ENCODE measurements at places on chromosomes 16 and 17.

DNA sequence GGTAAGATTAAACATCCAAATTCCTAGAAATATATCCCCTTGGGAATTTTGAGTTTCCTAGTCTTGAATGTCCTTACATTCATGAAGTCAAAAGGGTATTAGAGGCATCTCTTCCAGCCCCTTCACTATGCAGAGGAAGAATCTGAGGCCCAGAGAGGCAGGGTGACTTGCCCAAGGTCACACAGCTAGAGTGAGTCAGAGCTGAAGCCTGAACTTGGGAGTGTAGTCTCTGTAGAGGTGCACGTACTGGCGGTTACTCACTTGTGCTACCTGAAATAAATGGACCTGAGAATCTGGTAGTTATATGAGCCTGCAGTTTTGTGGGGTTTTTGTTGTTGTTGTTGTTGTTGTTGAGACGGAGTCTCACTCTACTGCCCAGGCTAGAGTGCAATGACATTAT lies 164.0 kb downstream of the XYLT1 start:
- DNase-seq: no peak

DNA sequence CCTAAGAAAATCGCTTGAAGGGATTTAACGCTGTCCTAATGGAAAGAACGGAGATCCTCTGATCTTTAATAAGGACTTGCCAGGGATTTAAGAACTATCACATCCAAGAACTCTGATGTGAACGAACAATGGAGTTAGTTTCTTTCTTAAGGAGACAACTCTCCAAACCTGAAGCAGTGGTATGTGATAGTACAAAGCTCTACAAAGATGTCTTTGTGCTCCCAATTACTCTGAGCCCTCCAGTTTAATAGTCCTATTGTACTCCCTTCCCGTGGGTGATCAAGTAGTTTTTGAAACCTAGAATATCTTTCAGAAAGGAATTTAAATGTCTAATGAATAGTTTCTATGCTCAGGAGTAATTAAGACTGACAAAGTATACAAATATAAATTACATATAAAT lies 123.8 kb downstream of the FTO start:
- DNase-seq: peak; percentile 62

GRCh38 chr16:80971819-80972218 lies 34.9 kb downstream of the CMC2 start:
- DNase-seq: no peak

GRCh38 chr17:7572338-7572587 lies 7.2 kb upstream of the CD68 start:
- DNase-seq: no peak

DNA sequence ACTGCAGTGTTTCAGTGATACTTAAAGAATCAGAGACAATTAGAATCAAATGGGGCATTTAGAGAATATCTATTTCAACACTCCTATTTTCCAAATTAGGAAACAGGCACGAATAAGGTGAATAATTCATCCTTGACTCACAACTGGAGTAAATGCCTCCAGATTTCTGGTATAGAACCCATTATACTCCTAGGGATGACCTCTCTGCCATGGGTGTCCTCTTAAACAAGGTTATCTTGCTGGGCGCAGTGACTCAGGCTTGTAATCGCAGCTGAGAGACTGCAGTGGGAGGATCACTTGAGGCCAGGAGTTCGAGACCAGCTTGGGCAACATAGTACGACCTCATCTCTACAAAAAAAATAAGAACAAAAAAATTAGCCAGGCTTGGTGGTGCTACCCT lies 139.8 kb upstream of the ELAC2 start:
- no peak for DNase-seq

GRCh38 chr17:7173687-7174602 lies 5.2 kb downstream of the ASGR1 start:
- peak; percentile 56 for DNase-seq

DNA sequence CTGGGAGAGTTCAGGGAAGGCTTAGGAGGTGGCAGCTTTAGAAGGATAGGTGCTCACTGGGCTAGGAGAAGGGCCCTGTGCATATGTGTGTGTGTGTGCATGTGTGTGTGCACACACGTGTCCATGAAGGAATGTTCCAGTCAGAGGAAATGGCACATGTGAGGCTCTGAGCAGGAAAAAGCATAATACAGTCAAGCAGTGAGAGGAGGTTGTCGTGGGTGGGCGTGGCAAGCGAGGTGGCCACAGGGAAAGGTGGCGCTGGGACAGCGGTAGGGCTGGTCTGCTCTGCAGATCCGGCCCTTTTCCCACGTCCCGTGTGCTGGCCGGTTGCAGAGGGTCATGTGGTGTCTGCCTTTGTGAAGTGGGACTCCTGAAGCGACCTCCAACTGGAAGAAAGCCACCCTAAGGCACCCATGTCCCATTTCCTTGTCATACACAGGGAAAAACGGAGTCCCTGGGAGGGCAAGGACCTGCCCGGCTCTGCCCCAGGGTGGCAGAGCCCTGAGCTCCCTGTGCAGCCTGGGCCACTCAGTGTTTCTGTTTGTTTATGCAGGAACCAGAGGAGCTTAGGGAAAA lies 40.1 kb downstream of the NT5M start:
- DNase-seq: no peak

DNA sequence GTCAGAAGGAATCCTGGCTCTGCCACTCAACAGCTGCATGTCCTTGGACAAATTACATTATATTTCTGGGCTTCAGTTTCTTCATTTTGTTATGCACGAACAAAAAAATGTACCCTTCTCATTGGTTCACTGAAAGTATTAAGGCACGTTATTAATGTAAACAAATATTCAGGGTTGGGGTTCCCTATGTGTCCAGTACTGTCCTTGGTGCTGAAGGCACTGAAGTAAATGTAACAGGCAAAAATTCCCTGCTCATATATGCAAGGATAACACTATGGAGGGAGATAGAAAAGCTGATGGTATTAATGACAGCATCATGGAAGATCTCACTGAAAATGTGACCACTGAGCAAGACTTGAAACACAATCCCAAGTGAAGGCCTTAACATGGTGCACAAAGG lies 386.6 kb downstream of the XYLT1 start:
- DNase-seq: peak; percentile 54
